ENCODE measurements at places on chromosomes 5 and 9.

GRCh38 chr9:124188331-124189110 is 69.2 kb upstream of the NEK6 start:
- DNase-seq, result no peak

GRCh38 chr9:78533500-78533899 is 236.6 kb downstream of the PSAT1 start:
- no peak for DNase-seq

DNA sequence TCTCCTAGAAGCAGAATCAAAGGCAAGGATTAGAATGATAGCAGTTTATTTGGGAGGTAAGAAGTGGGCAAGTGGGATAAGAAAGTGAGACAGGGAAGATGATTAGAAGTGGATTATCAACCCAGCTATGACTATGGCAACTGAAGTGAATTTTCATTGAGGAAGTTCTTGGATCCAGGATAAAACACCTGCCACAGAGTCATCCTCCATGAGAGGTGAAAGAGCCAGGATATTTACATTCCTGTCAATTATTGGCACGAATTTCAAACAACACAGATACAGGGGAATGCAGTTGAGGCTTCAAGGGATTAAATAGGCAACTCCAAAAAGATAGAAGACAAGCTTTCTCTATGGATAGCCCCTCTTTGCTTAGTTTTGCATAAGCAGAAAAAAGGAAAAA is 31.8 kb upstream of the ZNF366 start:
- no peak for DNase-seq

GRCh38 chr9:126457175-126457547 is 130.5 kb downstream of the MVB12B start:
- DNase-seq, result no peak

DNA sequence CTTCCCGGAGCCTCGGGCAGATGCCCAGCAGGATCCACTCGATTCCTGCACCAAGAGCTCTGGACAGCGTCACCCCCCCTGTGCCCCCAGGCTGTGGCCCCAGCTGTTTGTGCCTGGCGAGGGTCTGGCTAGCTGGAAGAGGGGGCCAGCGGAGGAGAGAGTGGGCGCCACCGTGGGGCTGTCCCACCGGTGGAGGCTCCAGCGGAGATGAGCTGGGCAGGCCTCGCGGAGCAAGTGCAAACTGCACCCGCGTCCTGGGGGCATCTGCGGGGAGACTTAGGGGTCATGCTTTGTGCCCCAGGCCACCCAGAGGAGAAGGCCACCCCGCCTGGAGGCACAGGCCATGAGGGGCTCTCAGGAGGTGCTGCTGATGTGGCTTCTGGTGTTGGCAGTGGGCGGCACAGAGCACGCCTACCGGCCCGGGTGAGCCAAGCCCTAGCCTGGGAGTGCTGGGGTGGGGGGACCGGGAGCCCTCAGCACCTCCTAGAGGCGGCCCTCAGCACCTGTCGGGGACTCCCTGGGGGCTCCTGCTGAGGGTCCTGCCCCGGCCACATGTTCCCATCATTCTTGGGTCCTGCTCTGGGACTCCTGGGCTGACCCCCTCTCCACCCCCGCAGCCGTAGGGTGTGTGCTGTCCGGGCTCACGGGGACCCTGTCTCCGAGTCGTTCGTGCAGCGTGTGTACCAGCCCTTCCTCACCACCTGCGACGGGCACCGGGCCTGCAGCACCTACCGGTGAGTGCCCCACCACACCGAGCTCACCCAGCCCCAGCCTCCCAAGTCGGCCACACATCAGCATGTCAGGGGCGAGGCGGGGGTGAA is 5.4 kb downstream of the EGFL7 start:
- DNase-seq, result no peak
